Activated CD4-positive, alpha-beta T cell treated with anti-CD3 and anti-CD28 coated beads for 4 hours (primary cell): ENCODE measurements at places on chromosomes 12 and 14.

DNA sequence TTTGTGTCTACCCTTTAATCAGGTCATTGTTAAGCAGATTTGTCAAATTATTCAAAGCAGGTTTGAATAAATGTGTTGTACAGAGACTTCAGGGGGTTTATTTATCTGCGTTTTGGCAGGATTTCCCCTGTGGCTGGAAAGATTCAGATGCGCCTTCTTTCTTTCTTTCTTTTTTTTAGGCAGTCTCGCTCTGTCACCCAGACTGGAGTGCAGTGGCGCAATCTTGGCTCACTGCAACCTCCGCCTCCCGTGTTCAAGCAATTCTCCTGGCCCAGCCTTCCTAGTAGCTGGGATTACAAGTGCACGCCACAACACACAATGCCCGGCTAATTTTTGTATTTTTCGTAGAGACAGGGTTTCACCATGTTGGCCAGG is 6.3 kb upstream of the NANOGNB start:
- DNase-seq = no peak

GRCh38 chr14:99544991-99545390 is 59.0 kb downstream of the CCDC85C start:
- DNase-seq = no peak

- DNase-seq = no peak
Observed at GRCh38 chr12:76789335-76790050, 25.6 kb downstream of the ZDHHC17 start.

GRCh38 chr14:85634205-85634604 is 104.3 kb downstream of the FLRT2 start:
- DNase-seq = no peak

DNA sequence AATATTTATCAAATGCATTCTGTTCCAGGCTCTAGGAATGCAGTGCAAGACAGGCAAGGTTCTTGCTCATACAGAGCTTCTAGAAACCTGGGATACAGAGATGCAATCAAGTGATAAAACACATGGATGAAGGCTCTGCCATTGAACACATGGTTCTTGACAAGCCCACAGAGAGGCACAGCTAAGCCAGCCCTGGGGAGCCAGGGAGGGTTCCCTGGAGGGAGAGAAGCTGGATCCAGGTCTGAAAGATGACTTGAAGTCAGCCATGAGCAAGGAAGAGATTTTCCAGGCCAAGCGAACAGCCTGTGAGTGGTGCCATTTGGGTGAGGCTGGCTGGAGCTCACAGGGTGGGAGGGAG is 66.2 kb downstream of the IRF2BPL start:
- no peak for DNase-seq
